Bronchial epithelial cell (primary cell): ENCODE measurements at places on chromosomes 16 and 17. TPM values are rescaled to one million over a fixed set of nuclear protein-coding genes. Genes with fewer than 3 reads are reported as not detected.

Gene ZNF213
- total RNA-seq: 7.6 and 10.6 TPM in 2 replicates

Gene GPR179
- total RNA-seq: under 0.01 TPM in 2 replicates

GRCh38 chr17:64002658-64003525, 4.7 kb downstream of the PRR29 start:
- DNase-seq: no peak

DNA sequence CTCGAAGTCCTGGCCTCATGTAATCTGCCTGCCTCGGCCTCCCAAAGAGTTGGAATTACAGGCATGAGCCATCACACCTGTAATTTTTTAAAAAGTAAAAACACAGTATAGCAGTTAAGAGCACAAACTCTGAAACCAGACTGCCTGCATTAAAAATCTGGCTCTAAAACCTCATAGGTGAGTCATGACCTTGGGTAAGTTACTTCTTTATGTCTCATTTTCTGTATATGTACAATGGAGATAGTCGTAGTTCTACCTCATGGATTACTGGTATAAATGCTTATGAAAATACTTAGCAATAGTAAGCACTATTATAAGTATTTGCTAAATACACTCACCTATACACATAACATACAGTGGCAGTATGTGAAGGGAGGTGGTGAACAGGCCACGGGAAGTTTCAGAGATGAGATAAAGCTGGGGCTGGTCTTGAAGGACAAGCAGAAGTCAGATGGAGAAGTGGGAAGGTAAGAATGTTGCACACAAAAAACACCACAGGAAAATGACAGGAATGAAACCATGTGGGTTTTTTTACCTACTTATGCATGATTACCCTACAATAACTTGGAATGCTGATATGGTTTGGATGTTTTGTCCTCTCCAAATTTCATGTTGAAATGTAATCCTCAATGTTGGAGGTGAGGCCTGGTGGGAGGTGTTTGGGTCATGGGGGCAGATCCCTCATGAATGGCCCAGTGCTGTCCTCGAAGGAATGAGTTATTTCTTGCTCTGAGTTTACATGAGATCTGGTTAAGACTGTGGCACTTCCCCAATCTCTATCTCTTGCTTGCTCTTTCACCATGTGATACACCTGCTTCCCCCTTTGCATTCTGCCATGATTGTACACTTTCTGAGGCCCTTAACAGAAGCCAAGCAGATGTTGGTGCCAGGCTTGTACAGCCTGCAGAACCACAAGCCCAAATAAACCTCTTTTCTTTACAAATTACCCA, 33.9 kb downstream of the ZNF652 start:
- DNase-seq: peak; percentile 38

- DNase-seq: no peak
These were observed 56.3 kb downstream of the COX10 start for GRCh38 chr17:14125518-14126137.

Gene ACSM3
- total RNA-seq: 1.8 and 4.6 TPM in 2 replicates

Gene ZPBP2
- not detected in 2 replicates for total RNA-seq
